MG63 (cell line): ENCODE measurements at places on chromosomes 7 and 10. TPM values are rescaled to one million over a fixed set of nuclear protein-coding genes. Genes with fewer than 3 reads are reported as not detected.

LRRN3 gene
- not detected in 2 replicates for total RNA-seq

VENTX gene
- total RNA-seq = not detected in 2 replicates

TAS2R60 gene
- total RNA-seq = not detected in 2 replicates

SLC13A4 gene
- total RNA-seq = 0.05 TPM in 1 of 2 replicates, not detected in the other

DNA sequence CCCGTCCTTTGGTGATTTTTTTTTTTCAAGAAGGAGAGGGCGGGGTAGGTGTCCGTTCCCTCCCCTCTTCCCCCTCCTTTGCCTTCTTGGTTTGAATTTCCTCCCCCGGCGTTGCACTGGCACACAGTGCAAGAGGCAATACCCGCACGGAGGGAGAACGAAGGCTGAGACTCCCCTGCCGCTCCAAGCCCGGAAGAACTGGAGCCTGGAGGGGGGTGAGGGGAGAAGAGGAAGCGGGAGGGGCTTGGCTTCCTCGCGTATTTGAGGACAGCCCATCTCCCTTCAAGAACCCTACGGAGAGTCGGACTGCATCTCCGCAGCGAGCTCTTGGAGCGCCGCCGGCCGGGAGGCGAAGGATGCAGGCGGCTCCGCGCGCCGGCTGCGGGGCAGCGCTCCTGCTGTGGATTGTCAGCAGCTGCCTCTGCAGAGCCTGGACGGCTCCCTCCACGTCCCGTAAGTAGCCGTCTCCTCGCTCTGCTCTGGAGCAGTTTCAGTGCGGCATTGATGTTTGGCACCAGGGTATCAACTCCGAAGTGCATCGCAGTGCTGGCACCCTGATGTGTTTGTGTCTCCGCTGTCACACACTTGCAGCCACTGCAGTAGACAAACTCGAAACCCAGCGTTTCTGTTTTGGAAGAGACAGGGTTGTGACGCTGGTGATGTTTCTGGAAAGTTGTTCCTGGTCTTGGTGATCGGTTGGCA is at the start of gene CNTNAP2:
Gene CNTNAP2 (plus strand): TSS at position 281 of the 702 bp plus-strand sequence. CDS start 76 bp downstream, at position 357.
- DNase-seq = peak; percentile 55

DNA sequence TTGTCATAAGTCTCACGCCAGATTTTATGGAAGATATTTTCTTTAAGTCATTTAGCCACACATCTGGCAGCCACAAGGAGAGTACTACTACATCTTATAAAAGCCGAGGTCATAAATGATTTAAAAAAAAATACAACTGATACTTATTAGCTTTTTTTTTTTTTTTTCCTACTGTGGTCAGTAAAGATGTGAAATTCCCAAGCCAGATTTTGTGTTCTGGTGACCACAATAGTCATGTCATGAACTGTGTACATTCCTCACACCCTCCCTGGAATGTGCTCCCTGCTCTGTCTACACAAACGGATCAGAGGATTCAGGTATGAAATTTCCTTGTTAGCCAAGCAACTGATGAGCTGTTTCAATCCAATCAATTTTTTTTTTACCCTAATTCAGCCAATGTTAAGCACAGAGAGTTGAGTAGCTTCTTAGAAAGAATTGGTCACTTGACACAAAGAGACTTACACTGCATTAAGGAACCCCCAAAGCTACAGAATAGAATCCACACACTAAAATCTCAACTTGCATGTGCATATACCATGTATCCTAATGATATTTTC is 54.7 kb downstream of the CHRM2 start:
- no peak for DNase-seq

GRCh38 chr7:3180604-3181003 is 120.4 kb upstream of the SDK1 start:
- no peak for DNase-seq

- no peak for DNase-seq
Observed at GRCh38 chr7:7100432-7100849, 81.9 kb upstream of the C1GALT1 start.
